ENCODE measurements at places on chromosomes 4 and X.

GRCh38 chrX:54798137-54798536 is at the start of gene ITIH6:
Gene ITIH6 (minus strand): TSS chrX:54798255. CDS start chrX:54798210, 45 bp downstream.
- DNase-seq = no peak

DNA sequence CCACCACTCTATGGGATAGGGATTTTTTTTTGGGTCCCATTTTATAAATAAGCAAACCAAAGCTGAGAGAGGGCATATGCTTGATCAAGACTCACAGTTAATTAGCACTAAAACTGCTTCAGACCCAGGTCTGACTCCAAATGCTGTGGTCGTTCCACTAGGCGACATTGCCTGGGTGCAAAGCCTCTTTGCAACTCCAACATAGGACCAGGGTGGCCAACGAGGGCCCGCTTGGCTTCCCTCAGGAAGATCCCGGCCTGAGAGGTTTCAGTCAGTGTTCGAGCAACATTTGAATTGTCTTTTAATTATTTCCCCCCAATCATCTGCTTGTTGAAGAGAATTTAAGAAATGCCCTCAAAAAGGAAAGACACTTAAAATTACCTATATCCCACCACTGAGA is 11.2 kb downstream of the PJA1 start:
- DNase-seq = no peak

- no peak for DNase-seq
Measured at GRCh38 chr4:187598196-187598595, 397.4 kb upstream of the ZFP42 start.

GRCh38 chrX:39592776-39593175 is 505.0 kb downstream of the BCOR start:
- no peak for DNase-seq

DNA sequence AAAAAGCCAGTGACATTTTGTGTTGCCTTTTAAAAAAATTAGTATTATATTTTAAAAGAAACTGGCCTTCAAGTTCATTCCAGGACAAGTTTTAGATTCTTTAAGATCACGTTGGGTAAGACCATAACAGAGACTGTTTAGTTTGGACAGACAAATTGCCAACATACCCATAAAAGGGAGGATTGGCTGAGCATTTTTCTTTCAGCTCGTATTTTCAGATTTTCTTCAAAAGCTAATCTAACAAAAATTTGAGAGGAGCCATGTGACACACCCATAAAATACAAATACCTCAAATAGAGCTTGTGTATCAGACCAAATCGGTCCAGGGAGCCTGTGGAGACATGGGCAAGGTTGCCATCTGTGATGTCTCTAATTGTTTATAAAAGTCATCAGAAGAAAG is 74.6 kb upstream of the C1QTNF7 start:
- DNase-seq = no peak

DNA sequence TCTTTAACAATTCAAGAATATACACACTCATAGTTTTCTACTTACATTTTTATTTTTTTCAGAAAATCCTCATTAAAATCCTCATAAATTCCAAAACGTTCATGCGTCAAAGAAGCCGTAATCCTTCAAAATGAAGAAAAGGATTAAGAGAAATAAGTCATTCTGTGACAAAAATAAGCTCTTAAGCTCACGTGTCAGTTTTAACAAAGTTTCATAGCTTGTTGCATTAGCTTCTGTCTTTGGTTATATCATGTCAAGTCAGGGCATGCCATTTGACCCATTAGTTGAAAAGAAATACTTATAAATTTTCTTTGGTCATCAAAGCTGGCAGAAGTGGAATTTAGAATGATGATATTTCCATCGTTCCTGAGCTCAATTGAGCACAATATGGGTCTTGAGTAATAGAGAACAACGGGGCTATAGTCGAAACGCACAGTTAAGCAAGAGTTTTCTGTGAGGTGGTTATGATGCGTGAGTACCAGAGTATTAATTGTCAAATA is 185.2 kb upstream of the CTSO start:
- no peak for DNase-seq

GRCh38 chrX:45274576-45274975 is 73.9 kb upstream of the DIPK2B start:
- DNase-seq = no peak

DNA sequence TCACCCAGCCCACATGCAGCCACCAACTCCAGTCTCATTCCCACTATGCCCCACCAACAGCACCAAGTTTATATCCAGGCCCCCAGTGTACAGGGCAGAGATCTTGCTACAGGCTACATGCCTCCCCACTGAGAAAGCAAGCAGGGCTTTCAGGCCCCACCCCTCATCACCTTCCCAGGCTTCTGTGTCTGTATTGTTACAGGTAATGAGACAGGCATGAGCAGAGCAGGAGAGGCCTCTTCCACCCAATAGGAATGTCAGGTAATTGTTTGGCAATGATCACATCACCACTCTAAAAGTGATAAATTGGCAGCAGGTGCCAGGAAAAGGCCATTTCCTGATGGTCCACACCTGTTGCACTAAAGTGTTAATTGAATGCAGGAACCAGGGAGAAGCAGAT is 102.5 kb downstream of the ZNF518B start:
- peak; percentile 71 for DNase-seq

DNA sequence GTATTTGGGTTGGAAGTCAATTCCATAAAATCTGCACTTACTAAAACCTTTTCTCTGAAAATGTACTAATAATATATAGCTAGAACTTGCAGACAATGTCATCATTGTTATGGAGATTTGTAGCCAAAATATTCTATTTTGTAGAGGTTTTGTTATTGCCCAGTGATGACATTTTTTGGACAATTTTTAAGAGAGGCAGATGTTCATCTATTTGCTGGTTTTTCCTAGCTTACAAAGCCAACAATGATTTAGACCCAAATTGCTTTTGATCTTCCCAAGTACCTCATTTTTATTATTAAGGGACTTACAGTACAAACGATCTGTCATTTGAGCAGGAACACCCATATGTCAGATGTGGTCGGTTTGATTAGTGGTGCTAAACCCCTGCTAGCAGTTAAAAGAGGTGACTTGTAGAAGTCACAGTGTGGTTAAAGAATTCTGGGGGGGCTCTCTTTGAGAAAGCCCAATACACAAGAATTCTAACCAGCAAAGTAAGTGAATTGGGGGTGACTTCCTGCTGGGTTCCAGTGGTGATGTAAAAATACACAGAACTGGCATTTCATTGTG is 136.2 kb downstream of the KIT start:
- DNase-seq = no peak

- DNase-seq = no peak
Measured at GRCh38 chrX:107716118-107716684, 59.4 kb downstream of the TSC22D3 start.

- no peak for DNase-seq
Measured at GRCh38 chr4:76723373-76723772, 174.6 kb downstream of the SOWAHB start.

DNA sequence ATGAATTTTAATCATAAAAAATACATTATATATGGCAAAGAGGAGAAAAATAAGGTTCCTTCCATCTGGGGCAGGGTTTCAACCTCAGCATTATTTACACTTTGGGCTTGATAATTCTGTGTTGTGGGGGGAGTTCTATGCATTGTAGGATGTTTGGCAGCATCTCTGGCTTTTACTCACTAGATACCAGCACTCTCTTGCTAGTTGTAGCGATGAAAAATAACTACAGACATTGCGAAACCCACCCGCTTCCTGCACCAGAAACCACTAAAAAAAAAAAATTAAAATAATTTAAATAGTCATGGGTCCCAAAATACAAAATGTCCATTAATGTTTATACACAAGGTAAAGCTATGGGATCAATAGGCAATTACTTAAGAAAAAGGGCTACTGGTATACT is 52.7 kb downstream of the PPP3CA start:
- no peak for DNase-seq

DNA sequence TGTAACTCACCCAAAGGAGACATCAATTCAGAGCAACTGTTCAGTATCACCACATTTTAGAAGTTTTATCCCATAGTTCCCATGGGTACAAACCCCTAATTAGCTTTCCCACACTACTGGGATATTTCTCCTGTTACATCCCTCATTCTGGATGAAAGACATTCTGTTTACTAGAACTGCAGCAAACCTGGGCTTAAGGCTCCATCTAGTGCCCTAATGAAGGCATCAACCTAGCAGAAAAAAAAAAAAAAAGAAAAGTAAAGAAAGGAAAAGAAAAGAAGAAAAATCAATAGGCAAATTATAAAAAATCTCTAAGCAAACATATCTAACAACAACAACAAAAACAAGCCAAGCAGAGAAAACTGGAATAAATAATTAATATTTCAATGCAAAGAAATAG is 133.7 kb upstream of the CPXCR1 start:
- DNase-seq = no peak

GRCh38 chr4:88382621-88383020 is 4.0 kb downstream of the HERC6 start:
- DNase-seq = no peak

GRCh38 chr4:114474188-114474800 is 124.3 kb upstream of the UGT8 start:
- DNase-seq = no peak

GRCh38 chrX:110531873-110532580 is 173.4 kb downstream of the RTL9 start:
- no peak for DNase-seq

- DNase-seq = no peak
Measured at GRCh38 chr4:150004481-150004880, 73.8 kb upstream of the DCLK2 start.

DNA sequence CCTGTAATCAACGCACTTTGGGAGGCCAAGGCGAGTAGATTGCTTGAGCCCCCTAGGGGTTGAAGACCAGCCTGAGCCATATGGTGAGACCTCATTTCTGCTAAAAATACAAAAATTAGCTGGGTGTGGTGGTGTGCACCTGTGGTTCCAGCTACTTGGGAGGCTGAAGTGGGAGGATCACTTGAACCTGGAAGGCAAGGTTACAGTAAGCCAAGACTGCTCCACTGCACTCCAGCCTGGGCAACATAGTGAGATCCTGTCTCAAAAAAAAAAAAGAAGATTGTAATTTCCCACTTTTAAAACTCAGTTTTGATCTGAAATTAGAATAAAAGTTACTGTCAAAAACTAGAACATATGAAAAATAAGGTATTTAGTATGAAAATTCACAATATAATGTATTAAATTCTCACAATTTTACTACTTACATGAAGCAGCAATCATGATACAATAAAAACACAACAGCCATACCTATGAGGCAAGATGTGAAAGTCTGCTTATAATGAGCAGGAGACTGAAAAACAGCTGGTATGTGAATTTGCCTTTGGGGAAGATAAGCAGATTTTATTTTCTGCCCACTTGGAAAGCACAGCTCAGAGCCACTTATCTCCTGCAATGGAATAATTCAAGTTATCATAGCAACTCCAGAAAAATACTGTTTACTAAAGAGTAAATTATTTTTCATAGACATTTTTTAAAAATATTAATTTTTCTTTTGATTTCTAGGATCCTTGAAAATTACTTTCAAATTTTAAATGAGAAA is 50.6 kb downstream of the ZGRF1 start:
- no peak for DNase-seq

DNA sequence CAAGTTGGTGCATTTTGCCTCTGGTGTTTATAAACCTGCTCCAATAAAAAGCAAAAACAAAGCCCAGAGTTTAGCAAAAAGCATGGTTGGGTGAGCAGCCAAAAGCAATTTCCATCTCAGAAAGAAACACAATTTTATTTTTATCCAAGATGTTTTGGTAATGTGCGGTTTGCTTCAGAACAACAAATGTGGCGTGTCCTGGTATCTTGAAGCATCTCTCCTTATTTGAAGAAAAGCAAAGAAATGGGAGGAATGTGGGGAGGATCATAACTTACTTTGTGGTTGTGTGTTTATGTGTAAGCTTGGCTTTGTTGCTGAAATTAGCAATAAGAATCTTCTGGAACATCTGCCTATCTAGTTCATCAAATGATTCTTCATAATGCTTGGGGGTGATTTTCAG is 88.3 kb upstream of the DDX3X start:
- DNase-seq = no peak

DNA sequence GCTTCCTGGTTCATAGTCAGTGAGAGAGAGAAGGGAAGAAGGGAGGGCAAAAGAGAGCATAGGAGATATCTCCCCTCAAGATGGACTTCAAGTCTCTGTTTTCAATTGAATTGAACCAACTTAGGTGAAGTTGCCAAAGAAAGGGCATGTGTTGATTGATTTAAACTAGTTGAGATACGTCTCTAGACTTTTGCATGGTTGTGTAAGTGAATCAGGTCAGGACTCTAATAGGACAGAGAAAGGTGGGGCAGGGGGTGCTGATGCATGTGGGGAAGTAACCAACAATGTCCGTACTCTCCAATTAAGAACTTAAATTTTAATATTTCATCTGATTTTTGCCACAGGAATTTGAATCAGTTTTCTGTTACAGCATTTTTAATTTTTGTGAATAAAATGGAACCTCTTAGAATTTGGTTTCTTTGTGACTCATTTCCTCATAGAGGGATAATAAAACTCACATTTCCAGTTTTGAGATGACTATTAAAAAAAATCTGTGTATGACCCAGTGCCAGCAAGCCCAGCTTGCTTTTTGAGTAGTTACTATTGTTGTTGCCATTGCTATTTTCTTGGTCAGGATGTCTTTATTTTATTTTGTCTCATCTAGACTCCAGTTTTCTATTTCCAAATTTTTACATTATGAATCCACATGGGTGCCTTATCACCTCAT is 37.3 kb downstream of the SLIT2 start:
- no peak for DNase-seq

- DNase-seq = no peak
Measured at GRCh38 chr4:113823291-113823659, 61.7 kb upstream of the CAMK2D start.

GRCh38 chr4:5456296-5456845 is 252.0 kb downstream of the EVC2 start:
- DNase-seq = no peak

DNA sequence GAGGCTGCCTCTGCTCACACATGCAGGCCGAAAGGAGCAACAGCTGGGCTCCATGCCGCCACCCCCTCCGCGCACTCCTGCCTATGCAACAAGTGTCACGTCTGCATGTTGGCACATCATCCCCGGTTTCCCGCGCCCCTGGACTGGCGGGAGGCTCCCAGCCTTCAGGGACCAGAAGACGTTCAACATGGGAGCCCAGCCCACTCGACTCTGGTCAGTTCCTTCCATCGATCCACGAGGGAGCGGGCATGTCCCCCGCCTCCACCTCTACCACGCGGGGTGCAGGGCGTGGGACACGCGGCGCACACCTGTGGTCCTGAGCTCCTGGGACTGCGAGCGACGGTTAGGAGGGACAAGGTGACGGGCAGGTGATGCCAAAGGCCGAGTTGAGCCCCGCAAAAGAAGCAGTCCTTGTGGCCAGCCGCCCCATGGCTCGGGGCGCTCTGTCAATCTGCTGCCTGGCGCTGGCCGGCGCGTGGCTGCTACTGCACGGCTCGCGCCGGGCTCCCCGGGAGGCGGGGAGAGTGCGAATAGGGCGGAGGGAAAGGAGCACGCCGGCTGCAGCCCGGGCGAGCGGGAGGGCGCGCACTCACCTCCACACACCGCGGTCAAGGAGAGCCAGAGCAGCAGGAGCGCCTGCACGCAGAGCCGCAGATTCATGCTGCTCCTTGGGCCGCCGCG is 645 bp downstream of the APLN start:
- no peak for DNase-seq

GRCh38 chr4:167713756-167714155 is 378.6 kb upstream of the ANXA10 start:
- DNase-seq = no peak

Data from NCI-H2029 treated with DMSO at 0.1 percent for 48 hours (cell line).